ENCODE measurements at places on chromosomes 3 and 15. TPM values are rescaled to one million over a fixed set of nuclear protein-coding genes. Genes with fewer than 3 reads are reported as not detected.

Gene CPA3
- total RNA-seq = 5.1 TPM

Gene C2CD4A
- 0.16 TPM for total RNA-seq

Gene ZNF385D
- 1.1 TPM for total RNA-seq

Gene EIF4E3
- 18.2 TPM for total RNA-seq

Gene IQCF5
- not detected for total RNA-seq

Gene MORC1
- not detected for total RNA-seq

Gene MESP2
- total RNA-seq = not detected

Gene GPR156
- total RNA-seq = 0.35 TPM

Gene ITIH3
- total RNA-seq = 2.1 TPM

Gene KLHL40
- total RNA-seq = 0.15 TPM

Gene RAB6B
- total RNA-seq = 9.5 TPM

Gene VILL
- 4.2 TPM for total RNA-seq

Gene IP6K1
- total RNA-seq = 30.9 TPM

DNA sequence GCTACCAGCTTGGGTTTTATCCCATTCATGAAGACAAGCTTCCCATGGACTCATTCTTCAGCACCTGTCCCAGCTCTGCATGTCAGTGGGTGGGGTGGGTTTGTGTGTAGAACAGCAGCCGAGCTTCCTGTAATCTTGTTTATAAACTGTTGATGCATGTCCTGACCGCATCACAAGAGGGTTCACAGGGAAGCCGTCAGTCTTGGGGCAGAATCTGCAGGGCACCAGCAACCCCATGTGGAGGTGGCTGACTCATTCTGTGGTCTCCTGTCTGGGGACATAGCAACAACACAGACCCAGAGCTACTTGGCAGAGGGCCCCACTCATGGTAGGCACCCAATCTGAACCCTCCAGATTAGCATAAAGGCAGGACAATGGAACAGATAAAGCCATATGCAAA lies 35.6 kb downstream of the DAPK2 start:
- DNase-seq = peak; percentile 65

- DNase-seq = no peak
Observed at GRCh38 chr15:81097890-81098280, 36.2 kb upstream of the CFAP161 start.

DNA sequence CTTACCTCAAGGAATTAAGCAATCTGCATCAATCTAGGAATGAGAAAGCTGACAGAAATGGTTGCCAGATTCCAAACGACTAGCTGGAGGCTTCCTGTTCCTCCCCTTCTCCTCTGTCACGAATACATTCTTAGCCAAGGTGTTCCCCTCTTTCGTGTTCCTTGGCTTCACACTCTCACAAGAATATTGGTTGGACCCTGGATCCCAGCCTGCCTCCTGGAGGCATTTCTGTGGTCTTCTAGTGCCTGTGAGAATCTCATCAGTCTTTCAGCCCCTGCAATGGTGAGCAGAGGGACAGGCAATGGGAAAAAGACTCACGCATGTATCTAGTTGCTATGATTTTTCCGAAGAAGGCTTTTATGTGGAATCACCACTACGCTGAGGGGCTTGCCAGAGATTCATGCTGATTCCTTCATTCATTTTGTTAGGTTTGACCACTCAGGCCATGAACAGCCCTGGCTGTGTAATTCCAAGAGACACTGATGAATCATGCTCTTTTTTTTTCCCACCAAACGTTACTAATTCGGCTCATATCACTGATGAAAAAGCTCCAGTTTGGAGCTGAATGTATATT lies 1.6 kb upstream of the P3H2 start:
- DNase-seq = no peak

DNA sequence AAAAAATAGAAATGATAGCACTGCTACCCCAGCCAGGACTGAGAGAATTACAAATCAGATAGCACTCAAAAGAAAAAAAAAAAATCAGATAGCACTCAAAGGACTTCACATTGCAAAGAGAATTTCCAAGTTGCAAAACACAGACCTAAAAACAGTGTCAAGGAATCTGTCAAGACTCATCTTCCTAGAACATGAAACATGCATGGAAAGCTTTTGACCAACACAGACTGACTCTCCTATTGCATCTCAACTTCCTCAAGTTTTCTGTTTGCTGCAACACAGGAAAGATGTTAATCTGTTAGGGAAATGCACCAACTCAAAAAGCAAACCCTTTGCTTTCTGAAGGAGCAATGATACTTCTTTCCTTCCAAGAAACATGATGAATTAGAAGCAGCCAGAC lies 42.3 kb downstream of the RAB27A start:
- no peak for DNase-seq

GRCh38 chr3:125057186-125057850 lies 1.5 kb upstream of the HEG1 start:
- no peak for DNase-seq

- DNase-seq = no peak
Observed at GRCh38 chr15:27017168-27017809, 46.3 kb downstream of the GABRG3 start.

- no peak for DNase-seq
Observed at GRCh38 chr15:40878785-40879184, 4.8 kb upstream of the RHOV start.

DNA sequence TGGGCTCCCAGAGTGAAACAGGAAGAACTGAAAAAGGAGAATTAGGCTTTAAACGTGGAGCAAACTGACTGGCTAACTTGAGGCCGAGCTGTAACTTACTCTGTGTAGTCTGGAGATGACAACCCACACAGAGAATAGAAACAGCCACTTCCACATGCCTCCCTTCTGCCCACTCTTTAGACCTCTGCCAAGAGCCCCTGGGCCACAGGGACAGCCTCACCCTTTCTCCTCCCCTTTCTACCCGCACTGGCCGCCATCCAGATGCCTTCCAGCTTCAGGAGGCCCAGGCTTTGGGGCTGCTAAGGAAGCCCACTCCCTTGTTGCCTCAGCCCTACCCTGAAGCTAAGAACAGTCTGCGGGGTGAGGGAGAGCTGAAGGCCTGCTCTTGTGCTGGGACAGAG lies 6.8 kb downstream of the ARHGAP31 start:
- DNase-seq = no peak

GRCh38 chr15:60528530-60528929 lies 49.6 kb upstream of the ICE2 start:
- DNase-seq = no peak

GRCh38 chr3:42114130-42114725 lies 23.1 kb downstream of the TRAK1 start:
- no peak for DNase-seq

DNA sequence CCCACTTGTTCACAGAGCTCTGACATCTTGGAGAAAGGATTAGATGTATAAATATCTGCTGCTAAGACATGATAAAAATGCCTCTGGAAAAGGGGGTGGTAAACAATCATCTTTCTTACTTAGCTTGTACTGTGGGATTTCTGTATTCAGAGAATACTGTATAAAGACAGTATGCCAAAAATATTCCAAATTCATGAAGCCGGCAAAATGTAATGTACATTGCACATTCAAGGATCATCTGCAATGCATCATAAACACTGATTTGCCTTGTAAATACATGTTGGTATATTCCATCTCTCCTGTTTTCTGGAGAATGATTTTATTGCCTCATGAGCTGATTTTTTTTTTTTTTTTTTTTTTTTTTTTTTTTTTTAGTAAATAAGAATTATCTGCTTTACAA lies 355.3 kb downstream of the ROBO1 start:
- no peak for DNase-seq

DNA sequence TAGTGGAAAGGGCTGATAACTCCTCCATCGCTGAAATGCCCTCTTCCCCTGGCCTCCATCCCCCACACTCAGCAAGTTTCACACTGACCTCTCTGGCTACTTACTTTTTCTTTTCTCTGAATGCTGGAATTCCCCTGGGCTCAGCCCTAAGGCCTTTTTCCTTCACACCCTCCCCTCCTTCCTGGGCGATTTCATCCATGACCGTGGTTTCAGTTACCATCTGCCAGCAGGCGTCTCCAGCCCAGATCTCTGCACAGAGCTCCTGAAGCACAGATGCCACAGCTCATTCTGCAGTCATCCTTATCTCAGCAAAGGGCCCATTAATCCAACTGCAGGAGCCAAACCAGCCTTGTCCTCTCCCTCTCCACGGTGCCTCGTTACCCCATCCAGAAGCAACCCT lies 114.0 kb downstream of the RFTN1 start:
- no peak for DNase-seq

DNA sequence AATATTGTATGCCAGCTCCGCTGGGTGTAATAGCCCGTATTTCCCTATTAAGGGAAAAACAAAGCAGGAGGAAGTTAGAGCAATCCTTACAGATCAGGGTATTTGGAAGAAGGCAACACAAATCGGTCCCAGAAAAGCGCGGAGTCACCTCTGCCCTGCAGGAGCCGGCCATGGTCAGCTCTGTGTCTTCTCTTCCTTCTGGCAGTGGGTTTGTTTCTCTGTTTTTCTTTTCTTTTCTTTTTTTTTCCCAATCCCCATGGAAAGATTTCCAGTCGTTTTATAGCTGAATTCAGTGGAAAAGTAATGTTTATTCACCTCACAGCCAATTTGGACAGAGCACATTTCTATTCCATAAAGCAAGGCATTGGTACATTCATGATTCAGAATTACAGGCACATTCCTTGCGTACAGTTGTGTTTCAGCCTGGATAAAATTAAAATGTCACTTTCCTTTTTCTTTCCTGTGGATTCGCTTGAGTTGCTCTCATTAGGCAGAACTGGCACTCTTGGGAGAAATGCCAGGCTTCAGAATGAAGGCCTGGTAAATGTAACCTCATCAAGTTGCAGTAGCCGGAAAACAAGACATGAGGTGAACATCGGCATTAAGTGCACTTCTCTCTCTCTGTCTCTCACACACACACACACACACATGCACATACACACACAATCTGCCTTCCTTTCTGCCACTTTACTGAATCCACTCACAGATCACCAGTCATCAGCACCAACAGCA lies 204.5 kb upstream of the UBE2E1 start:
- DNase-seq = no peak

DNA sequence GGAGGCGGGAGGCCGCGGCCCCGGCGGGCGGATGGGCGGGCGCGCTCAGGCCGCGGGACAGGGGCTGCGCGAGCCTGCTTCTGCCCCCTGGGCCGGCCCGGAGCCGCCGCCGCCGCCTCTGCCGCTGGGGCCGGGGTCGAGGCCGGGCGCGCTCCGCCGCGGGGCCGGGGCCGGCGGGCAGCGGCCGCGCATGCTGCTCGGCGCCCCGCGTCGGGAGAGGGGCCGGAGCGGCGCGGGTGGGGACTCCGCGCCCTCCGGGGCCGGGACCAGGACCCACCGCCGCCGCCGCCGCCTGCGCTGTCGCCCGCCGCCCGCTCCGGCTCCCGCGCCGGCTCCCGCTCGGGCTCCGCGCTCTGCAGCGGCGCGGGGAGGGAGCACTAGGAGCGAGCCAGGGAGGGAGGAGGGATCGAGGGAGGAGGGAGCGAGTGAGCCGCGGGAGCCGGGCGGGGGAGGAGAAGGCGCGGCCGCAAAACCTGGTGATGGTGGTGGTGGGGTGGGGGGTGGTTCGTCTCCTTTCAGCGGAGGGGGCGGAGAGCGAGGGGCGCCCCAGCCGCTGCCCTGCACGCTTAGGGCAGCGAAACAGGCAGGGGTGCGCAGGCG lies at the start of gene LINGO1:
Gene LINGO1 (minus strand): TSS at position 379 of the 600 bp plus-strand sequence. CDS start 597 bp downstream, outside the sequence.
- DNase-seq = no peak

GRCh38 chr3:188266562-188267274 lies 112.8 kb downstream of the LPP start:
- no peak for DNase-seq

GRCh38 chr3:124094496-124094895 lies 102.6 kb upstream of the ROPN1 start:
- no peak for DNase-seq

GRCh38 chr3:48135552-48136495 lies 52.4 kb downstream of the CDC25A start:
- DNase-seq = no peak

DNA sequence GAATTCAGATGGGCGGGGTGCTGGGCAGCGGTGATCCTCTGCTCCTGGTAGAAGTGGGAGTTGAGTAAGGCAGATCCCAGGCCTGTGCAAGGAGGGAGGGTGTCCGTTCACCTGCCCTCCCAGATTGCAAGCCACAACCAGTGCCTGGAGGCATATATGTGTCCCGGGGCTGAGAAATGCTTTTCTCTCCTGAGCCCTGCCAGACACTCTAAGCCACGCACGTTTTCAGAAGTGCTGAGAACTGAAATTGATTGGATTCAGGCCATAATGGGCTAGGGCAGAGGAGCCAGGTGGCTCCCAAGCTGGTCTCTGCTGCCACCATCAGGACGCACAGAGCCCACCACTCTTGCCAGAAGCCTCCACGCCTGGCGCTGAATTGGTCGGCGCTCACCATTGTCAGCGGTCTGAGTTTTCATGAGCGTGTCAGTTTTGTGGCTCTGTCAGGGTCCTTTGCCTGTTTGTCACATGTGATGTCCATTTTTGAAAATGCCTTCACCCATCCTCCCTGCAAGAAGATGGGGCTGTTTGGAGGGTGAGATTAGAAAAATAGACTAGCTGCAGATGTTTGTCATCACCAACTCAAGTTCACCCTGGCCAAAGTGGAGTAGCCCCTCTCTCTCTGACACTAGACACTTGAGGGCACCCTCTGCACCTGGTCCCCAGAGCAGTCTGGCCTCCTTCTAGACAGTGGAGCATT lies 15.4 kb upstream of the BFSP2 start:
- DNase-seq = peak; percentile 69

DNA sequence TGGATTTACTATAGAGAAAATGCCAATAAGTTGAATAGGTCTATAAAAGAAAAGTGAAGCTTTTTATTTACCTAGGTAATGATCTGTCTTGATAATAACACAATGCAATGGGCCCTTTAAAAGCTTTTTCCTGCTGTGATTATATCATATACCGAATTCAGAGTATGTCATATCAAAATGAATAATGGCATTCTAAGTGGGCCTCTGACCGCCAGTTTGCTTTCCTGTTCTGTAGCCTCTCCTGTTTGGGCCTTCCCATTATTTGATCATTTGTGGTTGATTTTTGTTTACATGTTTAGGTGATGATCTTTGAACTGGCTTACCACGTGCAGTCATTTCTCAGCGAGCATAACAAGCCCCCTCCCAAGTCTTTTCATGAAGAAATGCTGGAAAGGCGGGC lies 14.9 kb downstream of the EIF2AK4 start:
- no peak for DNase-seq

DNA sequence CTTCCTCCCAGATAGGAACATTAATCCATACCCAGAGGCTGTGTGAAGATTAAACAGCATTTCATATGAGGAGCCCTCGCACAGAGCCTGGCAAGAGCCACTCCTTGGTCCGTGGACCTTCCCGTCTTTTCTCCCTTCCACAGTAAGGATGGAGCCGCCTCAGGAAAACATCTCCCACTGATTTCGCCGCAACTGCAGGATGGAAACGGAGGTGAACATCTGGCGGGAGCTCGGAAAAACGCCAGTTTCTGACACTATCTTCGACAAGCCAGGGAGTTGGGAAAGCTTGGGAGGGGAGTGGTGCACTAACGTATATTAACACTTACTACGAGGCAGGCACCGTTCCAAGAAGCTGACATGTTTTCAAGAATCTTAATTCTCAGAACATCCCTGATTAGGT lies 157.9 kb downstream of the XXYLT1 start:
- no peak for DNase-seq

DNA sequence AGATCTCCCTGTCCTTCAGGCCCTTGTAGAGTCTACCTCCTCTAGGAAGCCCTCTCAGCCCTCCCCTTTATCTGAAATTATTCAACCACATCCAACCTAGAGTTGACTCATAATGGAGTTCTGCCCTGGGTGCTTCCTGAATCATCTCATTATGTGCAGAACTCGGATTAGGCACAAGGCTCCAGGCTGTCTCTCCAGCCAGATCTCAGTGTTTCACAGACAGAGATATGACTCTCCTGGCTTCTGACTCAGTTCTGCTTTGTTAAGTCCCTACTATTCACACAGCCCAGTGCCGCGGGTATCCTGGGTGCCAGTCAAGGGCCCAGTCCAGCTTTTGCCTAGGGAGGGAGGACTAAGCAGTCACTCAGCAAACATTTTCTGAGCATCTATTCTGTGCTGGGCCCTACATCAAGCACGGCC lies 9.3 kb downstream of the STRA6 start:
- DNase-seq = no peak
